ENCODE measurements at places on chromosomes 12 and 14.

GRCh38 chr14:50085570-50086320 lies 30.6 kb downstream of the VCPKMT start:
- DNase-seq = no peak

DNA sequence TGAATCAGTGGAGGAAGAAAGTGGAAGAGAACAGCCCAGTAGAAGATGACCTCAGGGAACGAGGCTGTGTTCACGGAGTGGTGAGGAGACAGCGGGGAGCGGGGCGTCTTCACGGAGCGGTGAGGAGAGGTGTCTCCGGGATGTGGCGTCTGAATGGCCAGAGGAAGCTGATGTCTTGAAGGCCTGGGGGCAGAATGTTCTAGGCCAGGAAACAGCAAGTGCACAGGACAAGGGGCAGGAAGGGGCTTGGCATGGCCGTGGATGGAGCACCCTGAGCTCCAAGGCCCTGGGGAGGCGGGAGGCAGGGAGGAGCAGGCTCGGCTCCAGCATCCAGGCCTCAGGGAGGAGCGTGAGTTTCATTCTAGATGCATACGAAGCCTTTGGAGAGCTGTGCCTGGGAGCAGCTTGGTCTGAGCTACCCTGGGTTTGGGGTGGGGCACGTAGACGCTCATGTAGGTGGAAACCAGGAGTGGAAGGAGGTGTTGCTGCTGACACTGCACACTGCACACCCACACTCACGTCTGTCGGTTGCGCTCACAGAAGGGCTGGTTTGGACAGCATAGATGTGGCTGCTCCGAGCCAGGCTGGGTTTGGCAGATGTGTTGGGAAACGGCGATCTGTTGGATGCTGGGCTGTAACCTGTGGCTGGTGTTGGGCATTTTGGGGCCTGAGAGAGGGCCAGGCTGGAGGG lies 131.6 kb downstream of the ADGRD1 start:
- DNase-seq = no peak

DNA sequence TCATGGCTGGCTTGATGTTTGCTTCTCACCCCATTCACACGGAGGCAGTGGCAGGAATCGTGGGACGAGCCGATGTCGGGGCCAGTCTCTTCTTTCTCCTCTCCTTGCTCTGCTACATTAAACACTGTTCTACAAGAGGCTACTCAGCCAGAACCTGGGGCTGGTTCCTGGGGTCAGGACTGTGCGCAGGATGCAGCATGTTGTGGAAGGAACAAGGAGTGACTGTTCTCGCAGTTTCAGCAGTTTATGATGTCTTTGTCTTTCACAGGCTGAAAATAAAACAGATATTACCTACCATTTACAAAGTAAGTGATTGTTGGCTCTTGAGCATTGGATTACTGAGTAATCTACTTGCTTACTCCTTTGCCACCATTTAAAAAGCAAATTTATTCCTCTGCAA lies 170.6 kb downstream of the TMTC2 start:
- DNase-seq = no peak

GRCh38 chr14:79613625-79614024 lies 597.7 kb downstream of the DIO2 start:
- DNase-seq = no peak

DNA sequence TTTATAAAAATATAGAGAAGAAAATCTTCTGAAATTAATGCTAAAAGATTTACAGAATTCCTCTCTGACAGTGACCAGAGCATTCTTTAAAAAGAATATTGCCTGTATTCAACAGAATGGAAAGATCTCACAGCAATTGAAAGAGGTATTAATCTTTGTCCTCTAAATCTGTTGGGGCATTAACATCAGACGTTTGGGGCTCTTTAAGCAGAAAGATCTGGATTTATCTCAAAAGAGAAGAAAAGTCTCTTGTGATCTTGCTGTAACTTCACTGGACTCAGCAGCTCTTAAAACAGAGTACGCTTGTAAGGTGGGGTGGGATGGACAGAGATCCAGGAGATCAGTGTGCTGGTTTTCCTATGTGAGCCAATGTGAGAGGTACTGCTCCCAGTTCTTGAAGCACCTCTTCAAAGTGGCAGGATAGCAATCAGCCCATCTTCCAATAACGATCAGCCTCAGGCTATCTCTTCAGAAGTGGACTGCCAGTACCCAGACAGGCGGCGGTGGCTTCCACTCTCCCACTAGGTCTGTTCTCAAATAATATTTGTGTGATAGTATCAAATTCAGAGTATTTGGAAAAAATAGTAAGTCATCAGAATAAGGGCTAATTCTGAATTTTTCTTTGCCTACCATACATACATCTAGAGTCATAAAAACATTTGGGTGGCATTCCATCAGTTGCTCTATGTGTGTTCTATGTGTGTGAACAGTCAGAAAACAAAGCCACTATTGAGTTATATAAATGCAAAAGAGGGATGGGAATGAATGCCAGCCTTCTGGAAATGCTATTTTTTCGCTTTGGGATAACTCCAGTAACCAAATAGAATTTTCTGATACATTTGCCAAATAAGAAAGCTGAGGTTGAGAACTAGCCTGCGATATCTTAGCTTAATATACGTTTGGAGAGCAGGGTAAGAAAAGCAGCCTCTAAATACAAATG lies 237.4 kb upstream of the RGS6 start:
- DNase-seq = no peak

DNA sequence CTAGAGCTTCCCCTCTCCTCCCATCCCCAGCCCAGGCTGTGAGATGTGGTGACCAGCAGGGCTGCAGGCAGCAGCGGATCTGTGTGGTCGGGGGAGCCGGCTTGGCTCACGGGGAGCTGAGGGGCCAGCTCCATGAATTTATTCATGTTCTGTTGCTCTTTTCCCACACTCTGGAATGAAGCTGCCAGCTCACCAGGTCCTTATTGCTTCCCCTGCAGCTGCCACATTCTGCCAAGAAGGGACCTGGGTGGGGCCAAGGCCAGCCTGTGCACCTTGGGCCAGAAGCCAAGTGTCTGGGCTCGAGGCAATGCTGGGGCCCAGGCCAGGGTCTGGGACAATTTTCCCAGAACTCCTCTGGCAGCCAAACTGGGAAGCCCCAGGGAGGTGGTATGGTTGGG lies 2.5 kb upstream of the C1QL4 start:
- DNase-seq = no peak

DNA sequence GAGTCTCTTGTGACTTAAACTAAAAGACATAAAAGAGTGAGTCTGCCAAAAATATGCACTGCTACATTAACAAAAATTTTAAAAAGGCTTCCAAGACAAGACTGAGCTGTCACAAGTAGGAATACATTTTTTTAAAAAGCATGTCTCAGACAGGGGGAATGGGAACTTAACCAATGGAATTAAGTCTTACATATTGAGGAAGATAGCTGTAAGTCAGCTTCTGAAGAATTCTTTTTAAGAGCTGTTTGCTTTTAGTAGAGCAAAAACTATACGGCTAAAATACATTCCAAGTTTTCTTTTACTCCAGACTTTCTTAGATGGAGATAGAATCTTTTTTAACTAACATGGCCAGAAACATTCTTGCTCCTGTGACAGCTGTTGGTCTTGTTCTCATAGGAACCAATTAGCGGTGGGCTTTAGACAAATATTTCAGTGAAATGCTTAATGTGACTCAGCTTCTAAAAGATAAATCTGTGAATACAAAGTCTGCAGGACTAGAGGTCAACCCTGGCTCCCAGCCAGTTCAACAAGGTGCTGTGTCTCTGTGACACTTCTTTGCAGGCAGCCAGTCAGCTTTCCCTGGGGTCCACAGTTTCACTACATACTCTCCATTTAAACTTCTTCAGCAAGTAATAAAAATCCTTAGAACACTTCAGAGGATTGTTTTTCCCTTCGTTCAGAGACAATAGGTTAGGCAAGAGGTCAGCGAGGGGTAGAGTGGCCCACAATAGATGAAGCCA lies 187.6 kb downstream of the NAV3 start:
- DNase-seq = no peak
